Right renal pelvis (tissue), 4 donors: ENCODE measurements at places on chromosomes 3 and 15.
A peak's percentile ranks its signal among the peaks of the same experiment; 100 is the strongest.

- no peak for DNase-seq
Measured at GRCh38 chr15:80604583-80605575, 90.2 kb upstream of the ABHD17C start.

DNA sequence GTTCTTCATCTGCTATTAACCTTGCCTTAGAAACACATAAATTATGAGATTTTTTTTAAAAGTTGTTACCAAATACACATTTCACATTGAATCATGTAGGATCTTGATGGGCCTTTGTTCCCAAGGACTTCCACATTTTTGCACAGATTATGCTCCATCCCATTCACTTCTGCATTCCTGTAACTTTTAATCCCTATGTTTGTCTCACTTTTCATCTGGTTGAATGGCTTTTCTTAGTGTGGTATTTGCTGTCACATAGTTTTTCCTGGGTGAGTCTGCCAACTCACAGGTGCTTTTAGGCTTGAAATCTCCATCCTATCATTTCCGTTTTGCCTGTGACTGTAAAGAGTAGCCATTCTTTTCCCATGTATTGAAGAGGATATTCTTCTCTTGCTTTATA lies 297.2 kb upstream of the TPRG1 start:
- DNase-seq = no peak

GRCh38 chr3:187242900-187243299 lies 45.6 kb downstream of the RTP1 start:
- no peak for DNase-seq

DNA sequence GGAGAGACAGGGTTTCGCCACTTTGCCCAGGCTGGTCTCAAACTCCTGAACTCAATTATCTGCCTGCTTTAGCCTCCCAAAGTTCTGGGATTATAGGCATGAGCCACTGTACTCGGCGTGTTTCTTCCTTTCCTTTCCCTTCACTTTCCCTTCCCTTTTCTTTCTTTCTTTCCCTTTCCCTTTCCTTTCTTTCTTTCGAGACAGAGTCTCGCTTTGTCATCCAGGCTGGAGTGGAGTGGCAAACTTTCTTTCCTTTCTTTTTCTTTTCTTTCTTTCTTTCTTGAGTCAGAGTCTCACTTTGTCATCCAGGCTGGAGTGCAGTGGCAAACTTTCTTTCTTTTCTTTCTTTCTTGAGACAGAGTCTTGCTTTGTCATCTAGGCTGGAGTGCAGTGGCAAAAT lies 17.4 kb upstream of the LDHAL6B start:
- DNase-seq = no peak

- DNase-seq = no peak
Measured at GRCh38 chr3:106247902-106248684, 379.3 kb upstream of the CBLB start.

- no peak for DNase-seq
Measured at GRCh38 chr3:136149667-136150066, 46.5 kb downstream of the MSL2 start.

- no peak for DNase-seq
Measured at GRCh38 chr3:41608347-41608746, 353.6 kb downstream of the ULK4 start.

- DNase-seq = no peak
Measured at GRCh38 chr15:31267161-31268107, 59.2 kb upstream of the KLF13 start.

DNA sequence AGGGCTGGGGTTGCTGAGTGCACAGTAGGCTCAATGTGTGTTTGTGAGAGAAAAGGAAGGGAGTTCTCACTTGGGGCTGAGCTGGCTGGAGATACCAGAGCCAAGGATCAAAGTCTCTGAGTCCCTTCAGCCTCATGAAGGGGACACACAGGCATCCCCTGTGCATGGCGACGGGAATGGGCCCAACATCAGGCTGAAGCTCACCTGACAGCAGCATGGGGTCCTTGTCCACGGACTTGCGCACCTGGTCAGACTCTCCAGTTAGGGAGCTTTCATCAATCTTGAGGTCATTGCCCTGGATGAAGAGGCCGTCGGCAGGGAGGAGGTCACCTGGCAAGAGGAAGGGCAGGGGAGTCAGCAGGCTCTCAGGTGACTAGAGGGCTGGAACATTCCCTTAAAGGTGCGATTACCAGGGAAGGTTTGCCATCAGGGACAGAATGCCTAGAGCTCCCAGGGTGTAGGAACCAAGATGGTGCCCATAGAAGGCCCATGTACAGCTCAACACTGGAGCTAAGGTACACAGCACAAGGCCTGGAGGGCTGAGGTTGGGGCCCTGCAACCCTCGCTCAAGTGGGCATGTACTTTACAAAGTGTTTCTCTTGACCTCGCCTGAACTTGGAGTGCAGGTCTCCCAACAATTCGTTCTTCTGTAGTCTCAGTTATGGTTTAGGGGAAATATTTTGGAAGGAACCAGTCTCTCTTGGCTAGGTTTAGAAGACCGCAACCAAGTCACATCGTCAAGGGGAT lies 80.0 kb upstream of the SEC13 start:
- DNase-seq = no peak

DNA sequence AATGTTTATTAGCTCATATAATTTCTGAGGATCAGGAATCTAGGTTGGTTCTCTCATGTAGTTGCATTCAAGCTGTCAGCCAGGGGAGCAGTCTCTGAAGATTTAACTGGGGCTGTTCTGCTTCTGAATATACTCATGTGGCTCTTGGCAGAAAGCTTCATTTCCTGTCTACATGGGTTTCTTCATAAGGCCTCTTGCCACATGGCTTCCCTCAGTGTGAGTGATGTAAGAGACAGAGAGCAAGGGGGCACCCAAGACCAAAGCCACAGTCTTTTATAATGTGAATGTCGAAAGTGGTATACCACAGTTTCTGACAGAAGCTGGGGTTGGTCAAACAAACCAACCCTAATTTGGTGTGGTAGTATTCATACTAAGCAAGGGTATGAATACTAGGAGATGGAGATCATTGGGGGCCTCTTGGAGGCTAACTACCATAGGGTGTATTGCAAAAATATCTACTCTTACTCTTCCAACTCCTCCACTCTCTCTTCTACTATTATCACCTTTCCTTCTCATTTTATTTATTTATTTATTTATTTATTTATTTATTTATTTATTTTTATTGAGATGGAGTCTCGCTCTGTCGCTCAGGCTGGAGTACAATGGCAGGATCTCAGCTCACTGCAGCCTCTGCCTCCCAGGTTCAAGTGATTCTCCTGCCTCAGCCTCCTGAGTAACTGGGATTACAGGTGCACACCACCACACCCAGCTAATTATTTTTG lies 123.8 kb downstream of the B3GALNT1 start:
- DNase-seq = no peak

GRCh38 chr3:52827441-52827840 lies 3.0 kb downstream of the ITIH4 start:
- no peak for DNase-seq

DNA sequence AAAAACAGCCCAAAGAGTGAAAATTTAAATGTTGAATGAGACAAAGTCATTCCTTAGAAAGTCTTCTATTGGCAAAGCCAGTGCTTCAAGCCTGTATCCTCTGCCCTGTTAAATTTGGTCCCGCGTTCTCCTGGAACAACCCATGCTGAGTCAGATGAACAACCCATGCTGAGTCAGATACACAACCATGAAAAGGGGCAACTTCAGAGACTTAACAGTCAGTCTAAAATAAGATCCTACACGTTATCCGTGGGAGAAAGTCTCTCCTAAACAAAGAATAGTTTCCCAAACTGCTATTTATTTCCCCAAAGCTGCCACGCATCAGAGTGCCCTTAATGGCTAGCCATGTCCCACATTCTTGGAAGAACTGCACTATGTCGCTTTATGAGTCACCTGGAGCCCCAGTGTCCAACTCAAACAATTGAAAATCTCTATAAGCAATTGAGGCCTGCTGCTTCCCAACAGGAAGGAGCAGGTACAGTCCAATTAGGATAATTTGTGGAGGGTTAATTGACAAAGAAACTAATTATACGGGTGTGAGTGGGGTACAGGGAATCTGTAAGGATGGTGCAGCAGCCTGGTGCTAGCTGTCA lies 66.1 kb downstream of the WHAMM start:
- no peak for DNase-seq

GRCh38 chr3:11091088-11091590 lies 63.2 kb upstream of the HRH1 start:
- DNase-seq = no peak

DNA sequence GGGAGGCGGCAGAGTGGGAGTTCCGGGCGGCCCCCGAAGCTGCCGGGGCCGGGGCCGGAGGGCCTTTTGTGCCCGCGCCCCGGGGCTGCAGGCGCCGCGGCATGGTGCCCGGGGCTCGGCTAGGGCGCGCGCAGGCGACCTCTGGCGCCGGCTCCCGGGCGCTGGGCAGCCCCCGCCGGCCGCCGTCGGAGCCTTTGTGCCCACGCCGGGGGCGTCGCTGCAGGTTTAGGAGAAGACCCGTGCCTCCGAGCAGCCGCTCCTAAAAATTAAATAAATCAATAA lies 299 bp downstream of the PAQR9 start:
- no peak for DNase-seq

DNA sequence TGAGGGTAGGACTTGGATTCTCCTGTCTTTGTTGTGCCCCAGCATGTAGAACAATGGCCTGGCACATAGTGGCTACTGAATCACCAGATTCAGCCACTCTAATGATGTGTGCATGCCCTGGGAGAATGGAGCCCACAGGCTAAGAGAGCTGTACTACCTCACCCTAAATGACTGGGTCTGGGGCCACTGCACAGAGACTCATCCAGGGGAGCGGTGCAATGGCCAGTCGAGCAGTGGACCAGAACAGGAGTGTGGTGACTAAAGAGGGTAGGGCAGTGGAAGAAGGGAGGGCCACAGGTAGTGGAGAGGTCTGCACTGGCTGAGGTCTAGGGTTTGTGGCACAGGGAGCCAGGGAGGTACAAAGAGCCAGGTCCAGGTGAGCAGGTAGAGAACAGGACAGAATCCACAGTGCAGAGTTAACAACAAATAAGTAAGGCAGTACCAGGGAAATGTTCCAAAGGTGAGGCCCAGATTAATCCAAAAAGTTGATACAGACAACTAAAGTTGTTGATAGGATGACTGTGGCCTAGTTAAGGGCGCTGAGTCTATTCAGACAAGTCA lies 142.7 kb upstream of the ATP11B start:
- no peak for DNase-seq

DNA sequence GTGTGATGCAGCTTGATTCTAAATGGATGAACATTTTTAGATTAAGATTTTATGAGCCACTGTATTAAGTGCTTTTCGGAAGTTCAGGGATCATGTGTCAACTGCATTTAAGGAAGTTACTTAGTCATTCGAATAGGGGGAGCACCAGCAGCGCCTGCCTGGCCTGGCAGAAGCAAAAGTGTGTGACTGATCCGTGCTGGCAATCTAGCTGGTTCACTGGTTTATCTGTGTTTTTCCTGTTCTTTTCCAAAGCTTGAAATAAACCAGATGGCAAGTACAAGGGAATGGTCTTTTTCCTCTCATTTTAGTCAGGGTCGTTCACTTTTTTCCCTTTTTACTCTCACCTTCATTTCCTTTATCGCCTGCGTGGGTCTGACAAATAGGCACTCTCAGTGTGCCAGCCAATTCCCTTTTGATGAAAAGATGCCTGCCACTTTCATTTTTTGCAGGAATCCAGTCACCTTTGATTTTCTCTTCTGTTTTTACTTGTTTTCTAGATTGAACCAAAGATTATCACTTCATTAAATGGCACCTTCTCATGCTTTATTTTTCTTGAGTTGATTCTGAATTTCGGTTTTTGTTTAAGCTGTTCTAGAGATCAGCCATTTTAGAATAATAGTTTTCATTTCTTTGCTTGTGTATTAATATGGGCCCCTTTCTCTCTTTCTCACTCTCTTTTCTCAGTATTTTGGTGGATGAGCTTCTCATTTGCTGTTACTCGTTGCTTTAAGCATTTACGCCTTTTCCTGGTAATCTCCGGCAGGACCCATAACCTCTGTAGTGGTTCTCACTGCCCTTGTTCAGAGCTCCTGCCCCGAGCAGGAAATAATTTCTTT lies 2.8 kb downstream of the ABHD2 start:
- DNase-seq = no peak

DNA sequence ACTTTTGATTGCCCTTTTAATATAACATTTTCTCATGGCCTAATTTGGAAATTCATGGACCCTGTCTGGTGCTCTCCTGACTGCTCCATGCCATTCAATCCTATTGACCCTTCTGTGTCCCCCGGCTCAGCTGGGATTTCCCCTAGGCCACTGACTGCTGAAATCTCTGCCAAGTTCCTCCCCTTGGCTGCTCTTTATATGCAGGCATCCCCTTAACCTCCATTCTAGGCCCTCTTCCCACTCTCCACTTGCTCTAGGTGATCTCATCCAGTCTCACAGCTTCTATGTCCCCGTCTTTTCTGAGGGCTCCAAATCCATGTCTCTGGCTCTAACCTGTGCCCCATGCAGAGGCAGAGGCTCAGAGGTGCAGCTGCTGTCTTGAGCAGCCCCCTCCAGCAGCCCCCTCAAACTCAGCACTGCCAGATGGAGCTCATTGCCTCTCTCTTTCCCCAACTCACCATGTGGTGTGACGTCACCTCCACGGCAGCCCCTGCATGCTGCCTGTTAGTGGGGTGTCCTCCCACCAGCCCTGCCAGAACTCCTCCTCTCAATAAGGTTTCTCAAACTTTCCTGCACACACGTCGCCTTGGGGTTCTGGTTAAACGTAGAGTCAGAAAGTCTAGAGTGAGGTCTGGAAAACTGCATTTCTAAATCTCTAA lies 6.6 kb downstream of the FSD2 start:
- no peak for DNase-seq

DNA sequence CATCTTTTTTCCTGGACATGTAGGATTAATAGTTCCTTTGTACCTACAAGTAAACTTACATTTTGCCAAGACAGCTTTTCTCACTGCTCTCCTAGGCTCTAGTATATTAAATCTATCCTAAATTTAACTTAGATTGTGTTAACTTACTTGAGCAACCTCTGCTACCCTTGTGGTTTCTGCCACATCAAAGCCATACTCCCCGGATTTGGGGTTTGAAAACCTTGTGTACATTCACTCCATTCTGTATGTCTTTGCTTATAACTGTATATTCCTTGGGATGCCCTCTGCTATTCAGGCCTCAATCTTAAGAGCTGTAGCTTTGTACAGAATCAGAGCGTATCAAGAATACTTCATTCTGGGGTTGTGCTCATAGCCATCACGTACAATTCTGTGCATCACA lies 60.4 kb downstream of the ARIH1 start:
- DNase-seq = no peak

GRCh38 chr3:94249491-94250079 lies 186.7 kb downstream of the NSUN3 start:
- DNase-seq = peak; percentile 36

DNA sequence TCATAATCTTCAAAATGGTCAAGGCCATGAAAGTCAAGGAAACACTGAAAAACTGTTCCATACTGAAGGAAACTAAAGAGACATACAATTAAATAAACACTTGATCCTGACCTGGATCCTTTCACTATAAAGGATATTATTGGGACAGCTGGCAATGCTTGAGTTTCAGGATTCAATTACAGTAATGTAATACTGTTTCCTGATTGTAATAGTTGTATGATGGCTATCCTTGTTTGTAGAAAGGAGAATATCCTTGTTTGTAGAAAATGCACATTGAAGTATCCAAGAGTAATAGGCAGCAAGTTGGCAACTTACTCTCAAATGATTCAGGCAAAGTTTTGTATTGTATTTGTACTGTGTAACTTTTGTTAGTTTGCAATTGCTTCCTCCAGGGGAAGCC lies 4.6 kb downstream of the CIDEC start:
- no peak for DNase-seq
